Fibroblast of villous mesenchyme (primary cell): ENCODE measurements at places on chromosomes 4 and X.
A peak's percentile ranks its signal among the peaks of the same experiment; 100 is the strongest.

- no peak for DNase-seq
Measured at GRCh38 chr4:88447371-88448095, 9.4 kb upstream of the HERC5 start.

- no peak for DNase-seq
Measured at GRCh38 chr4:28015996-28016395, 1155.4 kb downstream of the STIM2 start.

- peak; percentile 76 for DNase-seq
Measured at GRCh38 chr4:121685257-121685656, 11.5 kb downstream of the ANXA5 start.

DNA sequence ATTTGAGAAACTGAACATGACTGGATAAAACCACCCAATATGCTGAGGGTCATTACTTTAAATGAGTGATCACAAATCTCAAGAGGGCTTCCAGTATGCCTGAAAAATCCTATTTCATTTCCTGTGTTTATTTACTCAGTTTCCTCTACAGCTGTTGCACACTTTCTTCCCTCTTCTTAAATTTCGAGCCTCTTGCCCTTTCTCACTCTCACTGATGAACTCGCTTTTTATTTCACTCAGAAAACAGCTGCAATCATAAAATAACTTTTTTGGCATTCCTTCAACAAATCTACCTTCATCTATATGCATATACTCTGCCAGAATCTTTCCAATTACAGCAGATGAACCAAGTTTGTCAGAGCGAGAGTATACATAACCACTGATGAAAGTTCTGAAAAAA lies 101.3 kb downstream of the EIF4E start:
- DNase-seq: no peak

DNA sequence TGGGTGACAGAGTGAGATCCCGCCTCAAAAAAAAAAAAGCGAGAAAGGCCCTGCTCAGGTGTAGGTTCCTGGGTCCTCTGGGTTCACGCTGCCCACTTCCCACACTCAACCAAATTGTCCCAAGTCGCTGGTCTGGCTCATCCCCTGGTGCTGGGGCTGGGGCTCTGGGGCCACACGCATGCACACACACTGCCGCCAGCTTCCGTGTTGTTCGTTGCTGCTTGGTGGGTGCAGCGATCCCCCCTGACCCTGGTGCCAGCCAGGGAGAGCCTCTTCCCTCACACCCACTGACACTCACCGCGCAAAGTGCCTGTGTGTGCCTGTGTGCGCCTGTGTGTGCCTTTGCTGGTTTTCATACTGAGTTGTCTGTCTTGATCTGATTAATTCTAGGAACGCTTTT lies 124.1 kb upstream of the NKX1-1 start:
- no peak for DNase-seq
